Mesenteric fat pad (tissue), 1 donor: ENCODE measurements at places on chromosomes 4 and X.

GRCh38 chrX:43589735-43590134 lies 66.4 kb upstream of the MAOA start:
- DNase-seq, result no peak

DNA sequence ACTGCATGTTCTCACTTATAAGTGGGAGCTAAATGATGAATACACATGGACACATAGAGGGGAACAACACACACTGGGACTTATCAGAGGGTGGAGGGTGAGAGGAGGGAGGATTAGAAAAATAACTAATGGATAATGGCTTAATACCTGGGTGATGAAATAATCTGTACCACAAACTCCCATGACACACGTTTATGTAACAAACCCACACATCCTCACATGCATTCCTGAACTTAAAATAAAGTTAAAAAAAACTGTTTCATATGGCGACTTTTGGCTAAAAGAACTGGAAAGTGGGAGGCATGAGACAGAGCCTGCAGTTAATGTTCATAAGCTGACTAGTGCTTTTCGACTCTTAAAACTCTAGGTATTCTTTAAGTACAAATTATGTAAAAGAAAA lies 98.9 kb upstream of the NPFFR2 start:
- DNase-seq, result no peak

DNA sequence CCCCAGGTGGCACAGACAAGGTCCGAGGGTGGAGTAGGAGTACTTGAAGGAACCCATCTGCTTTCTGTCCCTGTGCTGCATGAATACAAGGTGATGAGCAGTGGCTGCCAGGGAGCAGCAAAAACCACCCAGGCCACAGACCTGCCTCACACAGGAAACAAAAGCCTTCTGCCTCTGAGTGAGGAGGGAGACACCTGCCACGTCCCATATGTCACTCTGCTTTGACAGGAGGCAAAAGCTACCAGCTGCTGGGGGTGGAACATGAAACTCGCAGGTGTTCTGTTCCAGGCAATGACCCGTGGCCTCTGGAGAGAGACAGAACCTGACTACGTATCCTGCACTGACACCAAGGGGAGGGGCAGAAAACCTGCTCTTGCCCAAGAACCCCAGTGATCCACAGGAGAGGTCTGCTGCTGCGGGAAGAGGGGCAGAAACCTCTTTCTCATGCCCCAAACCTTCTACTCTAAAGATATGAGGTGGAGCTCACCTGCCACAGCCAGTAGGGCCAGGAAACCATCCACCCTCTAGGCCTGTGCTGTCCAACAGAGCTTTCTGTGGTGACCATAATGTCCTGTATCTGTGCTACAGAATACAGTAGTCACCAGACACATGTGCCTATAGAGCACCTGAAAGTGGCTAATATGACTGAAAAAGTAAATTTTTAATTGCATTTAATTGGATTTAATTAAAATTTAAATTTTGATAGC lies 172.9 kb downstream of the PRDM5 start:
- no peak for DNase-seq

- DNase-seq, result no peak
Observed at GRCh38 chr4:108068442-108068841, 78.8 kb downstream of the HADH start.
